Mesenchymal stem cell (in vitro differentiated cells and primary cell): ENCODE measurements at places on chromosomes 7 and 10.

DNA sequence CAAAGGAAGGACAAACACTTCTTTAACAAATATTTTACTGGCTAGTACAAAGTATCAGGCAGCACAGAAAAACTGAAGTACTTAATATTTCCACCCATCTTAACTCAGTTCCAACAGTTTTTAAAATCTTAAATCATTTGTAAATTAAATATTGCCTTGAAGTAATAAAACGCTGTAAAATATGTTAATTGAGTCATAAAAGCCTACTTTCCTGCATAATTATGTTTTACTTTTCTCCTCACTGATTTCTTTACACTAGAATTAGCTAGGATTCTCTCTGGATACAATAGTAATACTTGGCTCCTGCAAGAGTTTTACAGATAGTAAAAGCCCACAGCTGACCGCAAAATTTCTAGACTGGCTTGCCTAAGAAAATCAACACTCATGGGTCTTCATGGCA is 74.9 kb downstream of the SFMBT2 start:
- no peaks in the 10 kb centered on the region for H3K36me3 ChIP-seq
- no peak overlapping the region for H3K4me3 ChIP-seq

GRCh38 chr10:4407783-4408182 is 418.2 kb upstream of the AKR1E2 start:
- H3K4me3 ChIP-seq = no peak overlapping the region
- H3K27me3 ChIP-seq = no peaks in the 10 kb centered on the region
- no peak overlapping the region for H3K27ac ChIP-seq
- H3K36me3 ChIP-seq = no peaks in the 10 kb centered on the region
- DNase-seq = peak; percentile 35

DNA sequence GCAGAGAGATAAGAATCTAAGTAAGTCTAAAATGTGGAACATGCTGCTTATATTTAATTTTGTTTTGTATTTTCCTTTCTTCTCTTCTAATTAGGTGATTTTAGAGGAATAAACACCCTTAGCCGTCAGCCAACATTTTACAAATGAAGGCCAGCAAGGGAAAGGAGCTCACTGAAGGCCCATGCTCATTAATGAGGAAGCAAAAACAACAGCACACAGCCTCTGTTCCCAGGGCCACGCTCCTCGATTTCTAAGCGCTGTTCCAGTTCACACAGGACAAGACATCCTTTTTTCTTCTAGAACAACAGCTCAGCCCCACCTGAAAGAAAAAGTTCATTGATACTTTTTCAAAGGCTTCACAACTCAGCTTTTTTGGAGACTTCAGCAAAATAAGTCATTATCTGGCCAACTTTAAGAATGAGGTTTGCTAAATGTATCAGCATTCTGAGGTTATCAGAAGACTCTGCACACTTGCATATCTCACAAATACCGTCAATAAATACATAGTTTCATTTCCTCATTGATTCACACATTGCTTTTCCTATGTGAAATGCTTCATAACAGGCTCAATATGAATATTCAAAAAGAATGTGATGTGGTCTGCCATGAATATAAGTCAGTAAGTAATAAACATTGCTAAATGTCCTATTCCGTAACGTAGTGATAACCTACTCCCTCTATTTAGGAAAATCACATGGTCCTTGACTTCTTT is 34.8 kb upstream of the SFMBT2 start:
- H3K4me3 ChIP-seq = no peak overlapping the region
- no peaks in the 10 kb centered on the region for H3K36me3 ChIP-seq
- peaks cover 23% of the 10 kb centered on the region for H3K27me3 ChIP-seq
- no peak overlapping the region for H3K27ac ChIP-seq
- H3K4me1 ChIP-seq = no peaks in the 10 kb centered on the region
- no peak for DNase-seq

- H3K27ac ChIP-seq = no peak overlapping the region
- DNase-seq = peak; percentile 4
- H3K27me3 ChIP-seq = no peaks in the 10 kb centered on the region
Observed at GRCh38 chr7:74505471-74506324, 52.0 kb downstream of the GTF2IRD1 start.

DNA sequence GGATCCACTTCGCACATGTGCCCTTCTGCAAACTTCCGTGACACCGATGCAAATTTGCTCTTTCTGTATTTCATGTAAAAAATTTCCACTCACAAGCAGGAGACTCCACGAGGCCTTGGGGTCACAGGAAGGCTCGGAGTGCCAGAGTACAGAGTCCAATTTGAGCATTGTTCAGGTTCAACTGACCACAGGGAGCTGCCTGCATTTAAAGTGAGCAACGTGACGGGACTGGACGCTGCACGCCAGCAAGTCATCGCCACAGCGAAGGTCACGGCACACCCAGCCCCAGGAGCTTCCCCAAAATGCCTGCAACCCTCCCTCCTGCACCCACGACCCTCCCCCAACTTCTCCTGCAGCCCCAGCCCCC is 41.5 kb upstream of the NKX6-2 start:
- no peak for DNase-seq
- H3K27me3 ChIP-seq = peaks cover 14% of the 10 kb centered on the region
- no peaks in the 10 kb centered on the region for H3K36me3 ChIP-seq
- H3K4me3 ChIP-seq = no peak overlapping the region

- no peaks in the 10 kb centered on the region for H3K4me1 ChIP-seq
- no peak overlapping the region for H3K4me3 ChIP-seq
- no peak for DNase-seq
- H3K27me3 ChIP-seq = peaks cover 16% of the 10 kb centered on the region
- no peaks in the 10 kb centered on the region for H3K36me3 ChIP-seq
Observed at GRCh38 chr10:1180836-1181235, 124.7 kb downstream of the WDR37 start.

DNA sequence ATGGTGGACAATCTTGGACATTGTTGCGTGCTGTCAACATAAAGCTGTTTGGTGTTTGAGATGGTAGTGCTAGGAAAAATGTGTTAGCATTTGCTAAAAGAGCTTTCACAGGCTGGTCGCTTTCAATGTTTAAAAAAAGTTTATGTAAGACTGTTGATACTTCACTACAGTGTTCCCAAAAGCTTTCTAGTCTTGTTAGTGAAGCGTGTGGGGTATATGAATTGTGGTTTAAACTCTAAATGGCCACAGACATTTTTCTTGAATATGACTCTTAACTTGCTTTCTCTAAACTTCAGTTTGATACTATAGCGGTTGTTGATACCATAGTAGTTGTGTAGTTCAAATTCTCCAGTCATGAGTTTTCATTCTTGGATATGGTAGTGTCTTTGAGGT is 44.9 kb downstream of the MCU start:
- no peak for DNase-seq
- H3K4me3 ChIP-seq = no peak overlapping the region
- no peaks in the 10 kb centered on the region for H3K4me1 ChIP-seq
- H3K36me3 ChIP-seq = no peaks in the 10 kb centered on the region
- no peak overlapping the region for H3K27ac ChIP-seq

- no peak for DNase-seq
- no peak overlapping the region for H3K27ac ChIP-seq
- H3K27me3 ChIP-seq = no peaks in the 10 kb centered on the region
- H3K36me3 ChIP-seq = no peaks in the 10 kb centered on the region
Observed at GRCh38 chr10:4623757-4624420, 202.1 kb upstream of the AKR1E2 start.

DNA sequence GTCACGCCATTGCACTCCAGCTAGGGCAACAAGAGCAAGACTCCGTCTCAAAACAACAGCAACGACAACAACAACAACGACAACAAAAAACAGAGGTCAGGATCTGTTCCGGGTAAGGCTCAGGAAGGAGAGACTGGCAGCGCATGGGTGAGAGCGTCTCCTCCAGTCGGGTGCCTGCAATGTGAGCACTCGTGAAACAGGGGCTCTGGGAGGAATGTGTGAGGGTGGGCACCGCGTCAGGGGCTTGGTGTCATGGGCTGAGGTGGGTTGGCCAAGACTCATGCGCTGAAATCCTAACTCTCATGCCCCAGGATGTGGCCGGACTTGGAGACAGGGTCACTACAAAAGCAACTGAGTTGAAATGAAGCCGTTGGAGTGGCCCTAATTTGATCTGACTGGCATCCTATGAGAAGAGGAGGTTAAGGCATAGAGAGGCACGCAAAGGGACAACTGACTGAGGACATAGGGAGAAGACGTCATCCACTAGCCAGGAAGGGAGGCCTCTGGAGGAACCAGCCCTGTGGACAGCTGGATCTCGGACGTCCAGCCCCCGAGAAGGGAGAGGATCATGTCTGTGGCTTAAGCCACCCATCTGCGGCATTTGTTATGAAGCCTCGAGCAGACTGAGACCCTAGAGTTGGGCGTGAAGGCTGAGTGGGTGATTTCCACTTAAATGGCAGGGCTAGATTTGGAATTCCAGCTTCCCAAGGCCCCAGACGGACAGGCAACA is 241.5 kb upstream of the PITRM1 start:
- H3K27ac ChIP-seq = no peak overlapping the region
- H3K27me3 ChIP-seq = no peaks in the 10 kb centered on the region
- H3K4me1 ChIP-seq = peaks cover 11% of the 10 kb centered on the region
- DNase-seq = no peak
- H3K36me3 ChIP-seq = no peaks in the 10 kb centered on the region

DNA sequence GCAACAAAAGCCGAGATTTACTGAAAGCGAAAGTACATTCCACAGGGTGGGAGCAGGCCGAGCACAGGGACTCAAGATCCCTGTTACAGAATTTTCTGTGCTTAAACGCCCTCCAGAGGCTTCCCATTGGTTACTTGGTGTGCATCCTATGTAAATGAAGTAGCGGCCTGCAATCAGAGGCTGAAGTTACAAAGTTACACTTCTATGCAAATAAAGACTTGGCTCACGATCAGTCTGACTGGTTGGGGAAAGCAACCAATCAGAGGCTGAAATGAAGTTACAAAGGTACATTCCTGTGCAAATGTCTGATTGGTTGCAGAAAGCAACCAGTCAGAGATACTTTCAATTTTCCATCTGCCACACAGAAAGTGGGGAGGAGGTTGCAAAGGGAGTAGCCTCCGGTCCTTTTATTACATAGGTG is 4.1 kb downstream of the ACBD7 start:
- peak overlapping the region; percentile 48 for H3K27ac ChIP-seq
- H3K27me3 ChIP-seq = no peaks in the 10 kb centered on the region
- no peak overlapping the region for H3K4me3 ChIP-seq
- no peaks in the 10 kb centered on the region for H3K36me3 ChIP-seq

DNA sequence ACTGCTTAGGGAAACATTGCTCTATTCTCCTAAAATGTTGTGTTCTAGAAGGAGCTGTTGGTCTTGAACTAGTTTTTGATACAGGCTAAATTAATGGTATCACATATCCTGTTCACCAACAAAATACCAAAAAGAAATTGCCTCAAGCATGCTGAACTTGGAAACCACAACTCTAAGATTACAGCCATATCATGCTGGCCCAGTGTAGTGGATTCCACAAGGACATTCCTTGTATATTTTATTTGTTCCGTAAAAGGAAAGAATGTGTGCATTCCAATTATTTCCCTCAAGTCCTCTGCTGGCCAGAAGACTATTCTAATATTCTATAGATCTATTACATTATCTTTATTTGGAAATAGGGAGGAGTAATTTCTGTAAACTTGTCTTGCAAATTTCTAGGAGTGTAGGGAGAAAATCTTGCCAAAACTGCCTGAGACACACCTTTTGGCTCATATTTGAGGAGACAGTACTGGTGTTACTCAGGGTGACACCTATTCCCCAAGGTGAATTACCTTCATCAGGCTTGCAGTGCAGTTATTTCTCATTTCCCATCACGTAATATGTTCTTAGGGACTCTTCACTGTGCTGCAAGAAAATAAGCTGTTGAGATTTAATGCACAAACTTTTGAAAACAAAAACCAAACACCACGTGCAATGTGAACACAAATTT is 1.9 kb upstream of the NEBL start:
- H3K27me3 ChIP-seq = no peaks in the 10 kb centered on the region
- no peaks in the 10 kb centered on the region for H3K4me1 ChIP-seq
- H3K4me3 ChIP-seq = no peak overlapping the region
- no peak for DNase-seq
- H3K27ac ChIP-seq = no peak overlapping the region
- no peaks in the 10 kb centered on the region for H3K36me3 ChIP-seq

DNA sequence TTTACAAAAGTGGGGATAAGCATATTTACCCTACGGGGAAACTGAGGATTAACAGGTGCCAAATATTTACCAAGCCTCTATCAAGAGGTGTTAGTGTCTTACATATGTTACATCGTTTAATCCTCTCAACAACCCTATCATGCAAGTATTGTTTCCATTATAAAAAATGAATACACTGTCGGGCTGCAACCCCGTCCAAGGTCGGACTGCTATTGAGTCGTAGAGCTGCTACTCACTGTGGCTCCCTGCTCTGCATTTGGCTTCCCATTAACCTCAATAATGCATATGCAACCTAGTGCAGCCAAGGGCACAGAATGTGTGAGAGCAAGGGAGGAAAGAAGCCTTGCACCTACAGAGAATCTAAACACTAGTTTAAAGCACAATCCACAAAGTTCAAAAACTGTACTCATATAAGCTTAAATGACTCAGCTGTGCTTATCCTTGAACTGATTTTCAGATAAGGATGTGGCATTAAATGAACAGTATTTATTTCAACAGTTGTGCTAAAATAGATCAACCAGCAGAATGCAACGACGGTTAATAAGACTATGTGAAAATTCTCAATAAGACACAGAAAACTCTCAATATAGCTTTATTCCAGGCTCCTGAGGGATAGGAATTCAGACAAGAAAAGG is 49.9 kb downstream of the UBE2H start:
- peaks cover 7% of the 10 kb centered on the region for H3K4me1 ChIP-seq
- no peak overlapping the region for H3K27ac ChIP-seq
- peaks cover 48% of the 10 kb centered on the region for H3K36me3 ChIP-seq
- DNase-seq = peak; percentile 46
- no peaks in the 10 kb centered on the region for H3K27me3 ChIP-seq

DNA sequence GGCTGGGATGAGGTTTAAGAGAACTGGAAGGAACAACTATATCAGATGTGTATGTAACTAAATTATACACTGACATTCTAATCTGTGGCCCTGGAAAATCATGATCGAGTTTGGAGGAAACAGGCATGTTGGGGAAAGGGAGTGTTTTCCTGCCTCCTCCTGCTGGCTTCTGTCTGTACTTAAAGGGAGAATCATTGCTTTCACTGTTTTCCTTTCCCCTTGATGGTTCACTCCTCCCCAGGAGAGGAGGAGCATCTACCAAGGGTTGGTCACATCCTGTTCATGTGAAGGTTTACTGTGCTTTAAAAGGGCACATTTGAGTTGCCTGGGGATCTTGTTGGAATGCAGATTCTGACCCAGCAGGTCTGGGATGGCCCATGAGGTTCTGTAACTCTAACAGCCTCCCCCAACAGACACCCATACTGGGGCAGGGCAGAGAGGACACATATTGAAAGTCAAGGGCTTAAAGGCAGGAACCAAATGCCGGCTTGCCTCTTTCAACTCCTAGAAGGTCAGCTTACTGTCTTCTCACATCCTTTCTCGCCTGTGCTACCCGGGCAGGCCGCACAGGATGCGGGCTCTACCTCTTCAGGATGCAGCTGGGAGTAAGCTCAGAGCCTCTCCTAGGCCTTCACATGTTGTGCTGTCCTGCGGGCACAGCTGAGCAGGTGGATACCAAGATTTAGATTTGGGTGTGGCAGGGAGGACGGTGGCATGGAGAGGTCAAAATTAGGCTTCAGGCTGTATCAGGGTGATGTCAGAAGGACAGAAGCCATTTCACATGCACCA is 694.8 kb downstream of the KCNMA1 start:
- peak; percentile 2 for DNase-seq
- H3K27ac ChIP-seq = no peak overlapping the region
- H3K4me3 ChIP-seq = no peak overlapping the region
- H3K4me1 ChIP-seq = no peaks in the 10 kb centered on the region

GRCh38 chr7:100215895-100216294 is 3.9 kb upstream of the PVRIG start:
- H3K27ac ChIP-seq = no peak overlapping the region
- no peaks in the 10 kb centered on the region for H3K27me3 ChIP-seq
- peak; percentile 38 for DNase-seq
- no peaks in the 10 kb centered on the region for H3K4me1 ChIP-seq

- no peak overlapping the region for H3K27ac ChIP-seq
- peaks cover 3% of the 10 kb centered on the region for H3K27me3 ChIP-seq
- H3K36me3 ChIP-seq = no peaks in the 10 kb centered on the region
- H3K4me1 ChIP-seq = no peaks in the 10 kb centered on the region
- H3K4me3 ChIP-seq = no peak overlapping the region
Observed at GRCh38 chr7:37054624-37055241, 330.4 kb upstream of the AOAH start.
